ENCODE measurements at places on chromosomes 2 and 18.

DNA sequence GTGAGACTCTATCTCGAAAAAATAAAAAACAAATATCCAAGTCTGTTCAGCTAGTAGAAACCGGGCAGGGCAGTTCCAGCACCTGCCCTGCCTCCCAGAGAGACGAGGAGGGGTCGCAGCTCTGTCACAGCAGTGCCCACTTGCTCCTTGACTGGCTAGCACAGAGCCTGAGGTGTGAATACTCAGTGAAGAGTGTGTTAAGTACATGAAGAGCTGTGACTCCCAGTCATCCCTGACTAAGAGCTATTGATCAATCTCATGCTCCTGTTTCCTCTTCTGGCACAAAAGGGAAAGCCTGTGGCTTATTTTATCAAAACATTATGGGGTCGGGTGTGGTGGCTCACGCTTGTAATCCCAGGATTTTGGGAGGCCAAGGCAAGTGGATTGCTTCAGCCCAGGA, 83.0 kb upstream of the FZD7 start:
- peak; percentile 8 for DNase-seq

DNA sequence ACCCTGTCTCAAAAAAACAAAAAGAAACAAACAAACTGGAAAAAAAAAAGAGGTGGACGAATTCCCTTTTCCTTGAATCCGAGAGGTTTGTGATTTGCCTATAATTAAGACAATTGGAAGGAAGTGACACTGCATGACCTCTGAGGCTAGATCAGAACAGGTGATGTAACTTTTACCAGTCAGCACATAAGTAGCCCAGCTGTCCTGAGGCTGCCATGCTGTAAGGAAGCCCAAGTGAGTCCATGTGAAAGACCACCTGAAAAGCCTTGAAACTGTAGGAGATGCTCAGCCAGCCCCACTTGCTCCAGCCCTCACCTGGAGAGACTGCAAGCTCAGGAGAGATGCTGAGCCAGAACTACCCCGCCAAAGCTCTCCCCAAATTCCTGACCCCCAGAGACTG, 166.8 kb downstream of the TGIF1 start:
- DNase-seq: no peak

- no peak for DNase-seq
Observed at GRCh38 chr2:96832754-96833507, 10.9 kb downstream of the ANKRD23 start.

- no peak for DNase-seq
Observed at GRCh38 chr2:59390581-59390980, 1149.5 kb upstream of the FANCL start.

GRCh38 chr18:67966224-67966623, 449.7 kb upstream of the DSEL start:
- no peak for DNase-seq

DNA sequence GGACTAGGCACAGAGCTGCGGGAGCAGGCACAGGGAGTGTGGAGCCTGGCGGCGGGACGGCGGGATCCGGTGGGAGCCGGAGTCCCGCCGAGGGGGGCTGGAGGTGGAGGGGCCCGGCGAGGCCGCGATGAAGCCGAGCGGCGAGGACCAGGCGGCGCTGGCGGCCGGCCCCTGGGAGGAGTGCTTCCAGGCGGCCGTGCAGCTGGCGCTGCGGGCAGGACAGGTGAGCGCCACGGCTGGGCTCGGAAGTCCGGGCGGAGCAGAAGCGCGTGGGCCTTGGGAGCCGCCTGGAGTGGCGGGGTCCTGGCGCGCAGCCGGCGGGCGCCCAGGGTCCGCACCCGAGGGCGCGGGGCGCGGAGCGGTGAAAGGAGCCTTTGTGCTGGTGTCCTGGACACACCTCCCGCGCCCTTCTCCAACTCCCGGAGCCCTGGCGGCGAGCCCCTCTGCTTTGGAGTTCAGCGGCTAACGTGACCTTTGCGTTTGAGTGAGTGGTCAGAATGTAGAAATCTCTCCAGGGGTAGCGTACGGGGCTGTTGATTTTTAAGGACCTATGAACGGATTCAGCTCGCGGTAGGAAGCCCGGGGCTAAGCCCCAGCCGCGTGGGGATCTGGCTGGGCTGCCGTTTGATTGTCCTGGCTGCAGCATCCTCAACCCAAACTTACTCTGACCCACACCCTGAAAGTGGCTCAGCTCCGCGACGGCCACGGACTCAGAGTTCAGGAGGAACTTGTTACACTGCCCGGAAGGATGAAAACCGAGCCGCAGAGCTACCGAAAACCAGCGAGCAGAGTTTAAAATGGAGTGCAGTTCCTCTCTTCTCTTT, 448 bp downstream of the IMPA2 start:
- DNase-seq: no peak

DNA sequence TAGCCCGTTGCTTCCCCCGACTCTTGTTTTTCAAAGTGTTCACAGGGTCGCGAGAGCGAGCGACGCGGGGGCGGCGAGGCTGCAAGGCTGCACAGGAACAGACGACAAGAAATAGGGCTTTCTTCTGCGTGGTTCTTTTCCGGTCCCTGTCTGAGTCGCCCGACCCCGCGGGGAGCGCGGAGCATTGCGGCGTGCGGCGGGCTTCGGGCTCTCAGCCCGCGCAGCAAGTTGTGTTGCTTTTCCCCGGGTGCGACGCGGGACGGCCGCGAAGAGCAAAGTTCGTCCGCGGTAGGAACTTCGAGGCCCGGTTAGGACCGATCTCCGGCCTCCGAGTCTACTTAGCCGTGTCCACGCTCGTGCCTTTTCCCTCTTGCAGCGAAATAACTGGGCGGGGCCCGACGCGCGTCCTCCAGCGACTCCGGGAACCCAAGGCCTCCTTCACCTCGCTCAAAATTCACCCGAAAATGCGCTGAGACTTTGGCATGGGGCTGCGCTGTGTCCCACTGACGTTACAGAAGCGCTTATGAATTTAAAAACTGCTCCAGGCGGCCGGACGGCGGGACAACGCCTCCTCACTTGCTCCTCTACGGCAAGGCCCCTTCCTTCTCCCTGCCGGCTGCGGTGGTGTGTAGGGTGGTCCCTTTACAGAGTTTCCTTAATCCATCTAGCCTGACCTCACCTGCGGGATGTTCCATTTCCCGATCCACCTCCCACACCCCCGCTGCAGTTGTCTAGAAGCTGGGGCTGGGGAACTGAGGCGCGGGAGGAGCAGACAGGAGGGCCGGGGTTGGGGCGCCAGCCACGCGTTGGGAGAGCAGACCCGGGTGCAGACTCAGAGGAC, 1.5 kb upstream of the BCL2L11 start:
- DNase-seq: no peak

GRCh38 chr18:45275367-45276113, 339.7 kb upstream of the SLC14A2 start:
- DNase-seq: no peak

GRCh38 chr2:37348155-37348554, 3.7 kb downstream of the QPCT start:
- no peak for DNase-seq

GRCh38 chr2:10547663-10548376, 99.7 kb upstream of the ODC1 start:
- DNase-seq: no peak

DNA sequence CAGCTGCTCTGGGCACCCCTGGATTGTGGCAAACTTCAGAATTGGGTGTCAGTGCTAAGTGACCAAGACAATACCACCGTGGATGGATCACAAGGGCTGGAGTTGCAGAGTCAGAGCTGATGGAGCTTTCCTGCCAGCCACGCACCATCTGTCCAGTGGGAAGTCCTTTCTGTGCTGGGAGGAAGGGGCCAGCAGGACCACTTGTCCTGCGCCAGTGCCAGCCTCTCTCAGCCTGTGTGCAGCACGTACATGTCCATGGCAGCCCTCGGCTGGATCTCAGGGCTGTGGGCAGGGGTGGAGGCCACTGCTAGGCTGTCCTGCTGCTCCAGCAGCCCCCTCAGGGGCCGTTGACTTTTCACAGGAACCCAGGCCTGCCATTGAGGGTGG, 33.3 kb downstream of the RAB31 start:
- DNase-seq: no peak

GRCh38 chr2:25218100-25218499, 49.7 kb upstream of the POMC start:
- DNase-seq: no peak

GRCh38 chr2:111537078-111537655, 346.8 kb downstream of the ANAPC1 start:
- no peak for DNase-seq

- no peak for DNase-seq
Observed at GRCh38 chr18:48208432-48209140, 200.6 kb downstream of the ZBTB7C start.

- no peak for DNase-seq
Observed at GRCh38 chr2:224538561-224539138, 46.5 kb downstream of the CUL3 start.

GRCh38 chr18:52288403-52289004, 51.5 kb upstream of the DCC start:
- DNase-seq: no peak

- no peak for DNase-seq
Observed at GRCh38 chr2:213007290-213007838, 144.0 kb downstream of the IKZF2 start.

- DNase-seq: no peak
Observed at GRCh38 chr2:21821672-21822227, 698.0 kb downstream of the TDRD15 start.

GRCh38 chr2:32591669-32592463, 36.0 kb upstream of the TTC27 start:
- DNase-seq: no peak

GRCh38 chr18:13126966-13127598, 91.5 kb upstream of the LDLRAD4 start:
- DNase-seq: no peak

GRCh38 chr18:8063733-8064132, 496.6 kb downstream of the PTPRM start:
- DNase-seq: no peak

DNA sequence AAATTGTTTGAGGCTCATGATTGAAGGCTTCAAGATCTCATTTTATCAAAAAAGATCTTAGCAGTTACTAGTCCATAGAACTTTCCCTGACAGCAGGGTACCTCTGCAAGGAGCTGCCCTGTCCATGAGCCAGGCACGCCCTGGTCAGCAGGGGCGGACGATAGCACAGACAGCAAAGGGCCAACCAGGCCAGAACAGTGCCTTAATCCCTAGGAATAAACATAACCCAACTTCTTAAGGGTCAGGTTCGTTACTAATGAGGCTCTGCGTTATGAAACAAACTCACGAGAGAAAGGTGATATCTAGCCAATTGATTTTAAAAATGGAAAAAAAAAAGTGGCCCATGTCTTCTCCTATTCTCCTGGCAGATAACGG, 59.2 kb downstream of the BCL2 start:
- no peak for DNase-seq

- DNase-seq: peak; percentile 12
Observed at GRCh38 chr2:61793389-61793836, 60.4 kb downstream of the FAM161A start.

GRCh38 chr2:37878536-37878935, 46.6 kb upstream of the RMDN2 start:
- DNase-seq: no peak

- no peak for DNase-seq
Observed at GRCh38 chr2:43194121-43194869, 32.1 kb downstream of the ZFP36L2 start.

GRCh38 chr18:24814521-24814920, 354.1 kb downstream of the HRH4 start:
- DNase-seq: no peak

DNA sequence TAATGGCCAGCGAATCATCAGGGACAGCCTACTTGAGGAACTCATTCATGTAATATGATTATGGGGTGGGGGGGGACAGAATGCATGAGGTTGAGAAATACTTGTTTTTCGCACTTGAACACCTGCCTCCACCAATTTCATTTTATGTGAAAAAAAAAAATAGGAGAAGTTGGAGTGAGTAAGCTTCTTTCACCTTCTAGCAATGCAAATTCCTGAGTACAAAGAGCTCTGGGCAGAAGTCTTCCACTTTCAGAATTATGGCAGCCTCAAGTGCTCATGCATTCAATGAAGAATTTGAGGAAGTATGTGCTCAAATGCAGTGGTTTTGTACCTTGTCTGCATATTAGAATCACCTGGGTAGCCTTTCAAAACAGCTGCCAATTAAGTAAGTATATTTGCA, 40.1 kb upstream of the GPD2 start:
- DNase-seq: no peak

GRCh38 chr2:191222507-191222906, 22.7 kb upstream of the MYO1B start:
- DNase-seq: no peak

DNA sequence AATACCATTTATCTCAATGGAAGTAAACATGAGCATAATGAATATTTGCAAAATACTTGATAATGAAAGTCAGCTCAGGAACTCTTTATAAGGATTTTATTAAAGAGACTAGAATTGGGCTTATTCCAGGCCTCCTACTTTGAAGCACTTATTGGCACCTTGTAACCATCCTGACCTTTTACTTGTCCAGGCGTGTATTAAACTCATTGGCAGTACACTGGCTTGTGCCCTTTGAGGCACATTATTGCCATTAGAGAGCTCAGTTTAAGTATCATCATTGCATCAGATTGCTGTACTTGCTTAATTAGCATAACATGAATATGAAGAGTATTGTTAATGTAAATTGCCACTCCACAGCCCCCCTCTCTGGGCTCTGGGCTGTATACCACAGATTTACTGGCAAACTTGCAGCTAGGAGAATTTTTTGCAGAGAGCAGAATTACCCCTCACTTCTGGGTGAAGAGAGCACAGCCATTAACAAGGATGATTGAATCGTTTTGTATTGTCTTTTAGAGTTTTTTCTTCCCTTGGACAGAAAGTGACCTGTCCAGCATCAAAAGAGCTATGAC, 72.5 kb downstream of the XIRP2 start:
- no peak for DNase-seq

DNA sequence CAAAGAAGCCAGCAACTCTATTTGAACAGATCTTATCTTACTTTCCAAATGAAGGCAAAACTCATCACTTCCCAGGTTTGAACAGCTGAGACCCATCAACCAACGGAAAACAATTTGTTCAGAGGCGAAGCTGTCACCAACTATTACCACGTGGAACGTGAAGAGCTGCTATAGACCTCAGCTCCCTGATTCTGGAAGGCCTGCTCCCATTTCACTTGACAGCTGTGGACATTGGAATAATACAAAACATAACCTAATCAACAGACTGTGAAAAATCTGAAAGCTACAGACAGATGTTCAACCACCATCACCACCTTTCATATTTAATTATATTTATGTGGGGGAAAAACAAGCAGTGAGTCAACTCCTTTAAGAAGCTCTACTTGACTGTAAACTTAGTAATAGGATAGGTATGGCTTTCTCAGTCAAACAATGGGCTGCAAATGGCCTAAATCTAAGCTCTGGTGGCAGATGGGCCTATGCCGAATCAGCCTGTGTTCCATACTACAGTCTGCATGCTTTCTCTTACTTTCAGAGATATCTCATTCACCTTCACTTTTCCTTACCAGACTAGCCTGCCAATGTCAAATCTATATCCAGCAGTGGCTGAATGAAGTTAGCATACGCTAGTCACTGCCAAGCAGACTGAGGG, 896.4 kb downstream of the TDRD15 start:
- no peak for DNase-seq

GRCh38 chr18:49697757-49698524, 115.4 kb downstream of the ACAA2 start:
- DNase-seq: no peak

DNA sequence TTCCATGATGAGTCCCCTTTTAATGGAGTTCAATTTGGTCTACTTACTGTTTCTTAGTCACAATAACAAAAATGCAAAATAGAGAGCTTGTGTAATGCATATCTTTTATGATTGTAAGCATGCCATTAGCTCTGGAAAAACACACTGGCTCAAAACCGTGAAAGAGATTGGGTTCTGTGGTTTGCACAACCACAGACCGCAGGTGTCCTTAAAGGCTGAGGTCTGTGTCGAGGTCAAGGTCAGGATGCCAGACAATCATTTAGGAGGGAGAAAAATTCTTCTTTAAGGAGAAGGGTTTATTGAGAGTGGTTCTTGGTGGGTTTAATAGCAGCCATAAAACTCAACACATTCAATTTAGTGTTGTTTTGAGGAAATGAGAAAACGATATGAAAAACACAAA, 487.2 kb downstream of the GALR1 start:
- DNase-seq: no peak
